T-cell (primary cell): ENCODE measurements at places on chromosomes 7 and 10. TPM values are rescaled to one million over a fixed set of nuclear protein-coding genes. Genes with fewer than 3 reads are reported as not detected.

GRCh38 chr7:92909686-92910475, 73.5 kb upstream of the CDK6 start:
- no peak for DNase-seq

GRCh38 chr7:7271094-7271874, 88.9 kb downstream of the C1GALT1 start:
- no peak for DNase-seq

GRCh38 chr7:73986158-73986631, 41.8 kb upstream of the ELN start:
- no peak for DNase-seq

DNA sequence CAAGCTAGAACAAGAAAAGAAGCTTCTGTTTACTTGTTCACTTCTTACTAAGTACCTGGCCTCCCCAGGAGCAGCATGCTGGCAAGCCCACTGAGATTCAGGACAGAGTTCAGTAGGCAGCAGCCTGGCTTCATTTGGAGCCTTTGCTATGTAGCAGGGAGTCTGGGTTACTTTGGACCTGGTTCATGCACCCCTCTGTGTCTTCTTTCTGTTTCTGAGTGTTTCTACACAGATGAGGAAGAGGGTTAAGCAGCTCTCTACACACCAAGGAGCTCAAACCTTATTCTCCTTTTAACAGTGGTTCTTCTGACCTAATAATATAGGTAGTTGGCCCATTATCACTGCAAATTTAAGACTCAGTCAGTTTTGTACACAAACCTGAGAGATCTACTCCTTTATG, 152.9 kb downstream of the ARID5B start:
- DNase-seq = no peak

- DNase-seq = no peak
Observed at GRCh38 chr7:128323459-128324367, 20.0 kb downstream of the RBM28 start.

NCF1 gene
- 8.7 TPM for total RNA-seq

ANKRD1 gene
- total RNA-seq = not detected
